Lung (tissue), 17 donors: ENCODE measurements at places on chromosomes 12 and 14. TPM values are rescaled to one million over a fixed set of nuclear protein-coding genes. Genes with fewer than 3 reads are reported as not detected.

Gene COQ5
- total RNA-seq: 28.4 TPM

DNA sequence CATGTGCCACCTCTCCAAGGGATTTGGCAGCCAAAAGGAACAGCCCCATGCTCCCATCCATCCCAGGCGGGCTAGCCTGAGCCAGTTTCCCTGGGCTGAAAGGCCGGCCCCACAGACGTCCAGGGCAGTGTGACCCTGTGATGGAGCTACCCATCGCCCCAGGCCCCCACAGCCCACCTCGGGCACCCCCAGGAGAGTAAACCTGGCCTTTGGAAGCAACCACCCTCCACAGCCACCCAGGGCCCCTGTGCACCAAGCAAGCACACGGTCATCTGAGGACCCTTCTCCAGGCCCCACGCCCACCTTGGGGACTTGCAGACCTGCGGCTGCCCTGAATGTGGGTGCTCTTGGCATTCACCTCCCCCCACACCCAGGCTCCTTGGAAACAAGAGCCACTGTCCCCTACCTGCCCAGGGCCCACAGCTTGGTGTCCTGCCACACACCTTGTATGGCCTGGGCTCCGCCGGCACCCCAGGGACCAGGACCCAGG is 8.4 kb downstream of the AHNAK2 start:
- DNase-seq: no peak
- peaks cover 43% of the 10 kb centered on the region for H3K4me1 ChIP-seq
- H3K27ac ChIP-seq: peak overlapping the region; percentile 48
- no peak overlapping the region for H3K4me3 ChIP-seq
- no peaks in the 10 kb centered on the region for H3K27me3 ChIP-seq
- H3K36me3 ChIP-seq: no peaks in the 10 kb centered on the region

DNA sequence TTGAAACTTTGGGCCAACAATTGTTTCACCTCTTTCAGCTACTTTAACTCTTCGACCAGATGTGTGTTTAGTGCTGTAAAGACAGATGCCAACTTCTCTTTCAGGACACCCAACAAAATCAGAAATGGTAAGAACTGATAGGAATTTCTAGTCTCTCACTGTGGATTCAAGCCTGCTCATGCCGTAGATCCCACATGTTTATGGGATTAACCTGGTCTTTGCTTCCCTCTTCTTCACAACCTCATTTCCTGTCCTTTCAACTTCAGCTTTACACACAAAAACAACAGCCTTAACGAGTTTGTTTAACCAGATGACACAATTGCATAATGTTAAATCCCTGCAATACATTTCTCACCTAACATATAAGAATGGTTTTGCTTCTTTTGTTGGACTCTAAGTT is 1031.9 kb upstream of the LRFN5 start:
- no peak overlapping the region for H3K27ac ChIP-seq
- DNase-seq: no peak
- H3K36me3 ChIP-seq: no peaks in the 10 kb centered on the region

Gene SYNDIG1L
- 1.1 TPM for total RNA-seq
